Breast epithelium (tissue), 4 donors: ENCODE measurements at places on chromosomes 2 and 18. TPM values are rescaled to one million over a fixed set of nuclear protein-coding genes. Genes with fewer than 3 reads are reported as not detected.

Gene RAB6C
- 3.2 TPM for total RNA-seq

Gene KCNJ13
- not detected for total RNA-seq

Gene DNAJC5G
- not detected for total RNA-seq

Gene MTHFD2
- total RNA-seq, result 41.6 TPM

Gene PARD3B
- total RNA-seq, result 66.2 TPM

Gene DUSP2
- total RNA-seq, result 1.9 TPM

Gene CCDC88A
- 50.1 TPM for total RNA-seq

- no peaks in the 10 kb centered on the region for H3K36me3 ChIP-seq
- no peak overlapping the region for H3K27ac ChIP-seq
- H3K27me3 ChIP-seq, result no peaks in the 10 kb centered on the region
- DNase-seq, result no peak
Observed at GRCh38 chr2:12658310-12658945, 58.3 kb upstream of the TRIB2 start.

GRCh38 chr18:45312555-45313126, 302.6 kb upstream of the SLC14A2 start:
- no peaks in the 10 kb centered on the region for H3K4me1 ChIP-seq
- H3K27me3 ChIP-seq, result no peaks in the 10 kb centered on the region
- H3K27ac ChIP-seq, result no peak overlapping the region

DNA sequence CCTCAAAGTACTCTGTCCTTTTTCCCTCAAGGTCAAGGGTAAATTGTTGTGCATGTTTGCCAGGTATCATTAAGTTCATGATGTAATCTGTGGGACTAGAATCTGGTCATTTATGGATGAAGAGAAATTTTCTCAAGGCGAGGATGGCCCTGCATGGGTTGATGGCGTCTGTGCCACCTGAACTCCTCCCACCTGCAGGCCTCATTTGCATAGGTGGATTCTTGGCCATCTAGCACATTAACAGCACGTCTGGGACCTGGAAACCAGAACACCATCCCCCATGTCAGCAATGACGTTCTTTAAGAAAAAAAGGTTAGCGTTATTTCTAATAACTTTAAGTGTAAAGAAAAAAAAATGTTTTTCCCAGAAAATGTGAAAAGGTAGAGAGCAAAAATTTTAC, 145.8 kb downstream of the ESCO1 start:
- H3K36me3 ChIP-seq, result no peaks in the 10 kb centered on the region
- no peak for DNase-seq
- H3K27ac ChIP-seq, result no peak overlapping the region
- H3K27me3 ChIP-seq, result no peaks in the 10 kb centered on the region
- H3K4me3 ChIP-seq, result no peak overlapping the region

GRCh38 chr2:99861376-99861760, 281.0 kb downstream of the AFF3 start:
- H3K4me3 ChIP-seq, result no peak overlapping the region
- no peaks in the 10 kb centered on the region for H3K36me3 ChIP-seq
- H3K4me1 ChIP-seq, result no peaks in the 10 kb centered on the region
- DNase-seq, result no peak

- H3K4me3 ChIP-seq, result no peak overlapping the region
- H3K4me1 ChIP-seq, result no peaks in the 10 kb centered on the region
- no peaks in the 10 kb centered on the region for H3K36me3 ChIP-seq
- no peak for DNase-seq
Observed at GRCh38 chr2:152743002-152743401, 24.6 kb downstream of the ARL6IP6 start.

GRCh38 chr2:99545604-99546003, 55.8 kb upstream of the REV1 start:
- H3K36me3 ChIP-seq, result no peaks in the 10 kb centered on the region
- H3K4me1 ChIP-seq, result no peaks in the 10 kb centered on the region
- H3K27ac ChIP-seq, result no peak overlapping the region
- H3K4me3 ChIP-seq, result no peak overlapping the region
- no peak for DNase-seq

- no peak for DNase-seq
- H3K4me1 ChIP-seq, result no peaks in the 10 kb centered on the region
- H3K27ac ChIP-seq, result no peak overlapping the region
- no peaks in the 10 kb centered on the region for H3K27me3 ChIP-seq
- no peaks in the 10 kb centered on the region for H3K36me3 ChIP-seq
Observed at GRCh38 chr18:43078478-43079092, 36.9 kb downstream of the RIT2 start.

- H3K4me1 ChIP-seq, result peaks cover 5% of the 10 kb centered on the region
- no peak for DNase-seq
- H3K36me3 ChIP-seq, result no peaks in the 10 kb centered on the region
- H3K4me3 ChIP-seq, result no peak overlapping the region
- no peak overlapping the region for H3K27ac ChIP-seq
Observed at GRCh38 chr2:38498045-38498481, 104.7 kb downstream of the HNRNPLL start.

GRCh38 chr18:44818668-44819403, 138.1 kb downstream of the SETBP1 start:
- H3K36me3 ChIP-seq, result no peaks in the 10 kb centered on the region
- no peak for DNase-seq
- H3K4me1 ChIP-seq, result peaks cover 6% of the 10 kb centered on the region
- H3K4me3 ChIP-seq, result no peak overlapping the region

GRCh38 chr18:12371590-12371989, 5.4 kb downstream of the AFG3L2 start:
- DNase-seq, result no peak
- H3K36me3 ChIP-seq, result peaks cover 2% of the 10 kb centered on the region
- no peak overlapping the region for H3K27ac ChIP-seq
- peaks cover 4% of the 10 kb centered on the region for H3K4me1 ChIP-seq

GRCh38 chr18:499776-500631, 497 bp downstream of the COLEC12 start:
- H3K4me1 ChIP-seq, result no peaks in the 10 kb centered on the region
- peak overlapping the region; percentile 0 for H3K27ac ChIP-seq
- no peak for DNase-seq
- H3K4me3 ChIP-seq, result peak overlapping the region; percentile 71
- H3K36me3 ChIP-seq, result no peaks in the 10 kb centered on the region

DNA sequence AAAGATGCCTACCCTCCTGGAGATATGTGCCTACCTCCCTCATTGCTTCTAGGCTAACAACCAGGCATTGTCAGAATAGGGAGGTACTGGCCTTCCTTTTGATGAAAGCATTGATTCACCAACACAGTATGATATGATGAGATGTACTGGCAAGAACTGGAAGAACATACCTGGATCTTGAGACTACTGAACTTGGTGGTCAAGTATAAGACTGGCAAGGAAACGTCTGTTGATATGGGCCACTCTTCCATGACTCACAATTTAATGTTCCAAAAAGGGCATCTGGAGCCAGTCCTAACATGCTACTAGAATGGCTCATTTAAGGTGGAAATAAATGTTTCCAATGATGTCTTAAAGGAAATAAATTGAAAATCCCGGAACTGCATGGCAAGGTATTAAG, 18.1 kb downstream of the DTNB start:
- no peaks in the 10 kb centered on the region for H3K4me1 ChIP-seq
- H3K36me3 ChIP-seq, result no peaks in the 10 kb centered on the region
- H3K27me3 ChIP-seq, result no peaks in the 10 kb centered on the region
- no peak overlapping the region for H3K4me3 ChIP-seq

GRCh38 chr2:68912732-68913131, 40.0 kb downstream of the GKN2 start:
- H3K4me3 ChIP-seq, result no peak overlapping the region
- no peaks in the 10 kb centered on the region for H3K27me3 ChIP-seq
- no peak for DNase-seq
- no peak overlapping the region for H3K27ac ChIP-seq

DNA sequence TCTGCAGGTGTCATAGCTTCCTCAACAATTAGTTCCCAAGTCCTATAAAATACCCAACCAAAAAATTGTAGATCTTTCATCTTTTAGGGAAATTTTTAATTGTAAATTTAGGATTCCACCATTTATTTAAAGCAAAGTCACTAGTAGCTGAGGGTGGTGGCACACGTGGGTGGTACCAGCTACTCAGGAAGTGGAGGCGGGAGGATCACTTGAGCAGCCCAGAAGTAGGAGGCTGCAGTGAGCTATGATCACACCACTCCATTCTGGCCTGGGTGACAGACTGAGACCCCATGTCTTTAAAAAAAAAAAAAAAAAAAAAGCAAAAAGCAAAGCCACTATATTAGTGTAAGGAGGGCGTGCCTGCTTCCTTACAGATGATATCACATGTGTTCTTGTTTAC, 60.3 kb upstream of the GREB1L start:
- H3K36me3 ChIP-seq, result no peaks in the 10 kb centered on the region
- no peak overlapping the region for H3K27ac ChIP-seq
- H3K27me3 ChIP-seq, result no peaks in the 10 kb centered on the region
- H3K4me3 ChIP-seq, result no peak overlapping the region
- no peaks in the 10 kb centered on the region for H3K4me1 ChIP-seq
- no peak for DNase-seq

DNA sequence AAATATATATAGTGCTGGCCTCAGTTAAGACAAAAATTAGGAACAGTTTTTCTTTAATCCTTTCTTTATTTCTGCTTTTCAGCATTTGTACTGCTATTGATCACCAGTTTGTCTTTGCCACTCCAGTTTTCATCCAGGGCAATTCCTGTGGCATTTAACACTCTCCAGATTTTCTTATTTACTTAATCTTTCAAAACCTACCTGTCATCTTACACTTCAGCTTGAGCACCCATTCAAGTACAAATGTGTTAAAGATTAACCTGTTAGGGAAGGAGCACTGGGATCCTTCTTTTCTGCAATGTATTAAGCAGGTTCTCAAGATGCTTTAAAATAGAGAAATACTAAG, 101.8 kb upstream of the SCN1A start:
- no peak overlapping the region for H3K27ac ChIP-seq
- DNase-seq, result no peak
- H3K27me3 ChIP-seq, result no peaks in the 10 kb centered on the region
- H3K4me3 ChIP-seq, result no peak overlapping the region
- no peaks in the 10 kb centered on the region for H3K36me3 ChIP-seq

DNA sequence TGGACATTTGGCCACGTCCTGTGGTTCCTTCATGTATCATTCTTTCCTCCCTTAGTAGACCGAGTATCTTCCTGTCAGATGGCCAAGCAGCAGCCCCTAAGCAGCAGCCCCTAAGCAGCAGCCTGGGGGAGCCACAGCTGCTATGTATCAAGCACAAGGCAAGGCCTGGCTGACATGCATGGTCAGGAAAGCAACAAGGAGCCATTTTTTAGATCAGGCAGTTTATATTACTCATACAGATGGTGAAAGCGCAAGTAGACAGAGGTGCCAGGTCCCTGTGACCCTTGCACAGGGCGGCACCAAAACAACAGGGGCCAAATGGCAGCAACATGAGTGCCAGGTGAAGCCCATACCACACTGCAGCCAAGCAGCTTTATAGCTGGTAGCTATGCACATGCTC, 22.1 kb downstream of the CHCHD5 start:
- H3K4me1 ChIP-seq, result no peaks in the 10 kb centered on the region
- H3K4me3 ChIP-seq, result no peak overlapping the region
- no peak for DNase-seq
- H3K27me3 ChIP-seq, result no peaks in the 10 kb centered on the region
- no peak overlapping the region for H3K27ac ChIP-seq

- H3K4me3 ChIP-seq, result no peak overlapping the region
- H3K27me3 ChIP-seq, result no peaks in the 10 kb centered on the region
- peaks cover 19% of the 10 kb centered on the region for H3K4me1 ChIP-seq
- no peak overlapping the region for H3K27ac ChIP-seq
- peak; percentile 11 for DNase-seq
Observed at GRCh38 chr2:241007111-241007510, 8.7 kb downstream of the SNED1 start.

- no peaks in the 10 kb centered on the region for H3K4me1 ChIP-seq
- H3K27ac ChIP-seq, result no peak overlapping the region
- DNase-seq, result no peak
Observed at GRCh38 chr2:70049255-70049654, 38.0 kb upstream of the PCBP1 start.

DNA sequence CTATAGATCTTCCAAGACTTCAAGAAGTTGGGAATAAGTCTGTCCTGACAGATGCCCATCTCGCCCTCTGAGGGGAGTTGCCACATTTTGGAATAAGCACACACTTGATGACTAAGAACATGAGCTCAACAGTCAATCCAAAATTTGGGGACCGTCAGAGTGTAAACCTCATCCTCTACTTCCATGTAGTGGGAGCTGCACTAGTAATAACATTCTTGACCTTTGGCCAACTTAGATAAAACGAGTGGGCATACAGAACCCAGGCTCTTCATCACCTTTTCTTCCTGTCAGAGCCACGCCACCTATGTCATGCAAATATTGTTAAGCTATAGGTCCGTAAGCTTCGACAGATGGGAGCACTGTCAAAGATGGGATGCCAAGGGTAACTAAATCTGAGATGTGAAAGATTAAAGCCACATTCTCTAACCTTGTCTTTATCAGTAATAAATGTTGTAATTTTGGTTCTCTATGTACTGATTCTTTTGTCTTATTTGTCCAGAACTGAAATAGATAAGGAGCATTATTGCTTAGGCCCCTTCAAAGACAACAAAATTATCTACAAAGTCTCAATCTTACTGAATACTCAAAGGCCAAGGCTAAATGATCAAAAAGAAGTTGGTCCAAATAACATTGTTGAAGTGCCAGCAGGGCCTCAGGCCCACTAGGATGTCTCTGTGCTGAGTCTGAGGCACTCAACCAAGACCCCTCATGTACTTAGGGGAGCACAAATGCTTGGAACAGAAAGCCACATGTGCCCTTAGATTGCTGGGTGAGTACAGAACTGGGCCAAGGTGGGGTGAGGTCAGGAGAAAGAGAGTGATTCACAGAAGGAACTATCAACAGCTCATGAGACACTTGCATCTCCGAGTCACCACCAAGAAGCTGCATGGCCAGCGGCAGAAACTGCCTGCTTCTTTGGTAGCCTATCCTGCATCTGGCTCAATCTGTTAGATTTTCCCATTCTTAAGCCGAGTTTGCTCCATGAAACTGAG, 15.0 kb downstream of the CDH2 start:
- no peak overlapping the region for H3K27ac ChIP-seq
- H3K27me3 ChIP-seq, result no peaks in the 10 kb centered on the region
- no peak overlapping the region for H3K4me3 ChIP-seq
- DNase-seq, result no peak
- H3K4me1 ChIP-seq, result no peaks in the 10 kb centered on the region

DNA sequence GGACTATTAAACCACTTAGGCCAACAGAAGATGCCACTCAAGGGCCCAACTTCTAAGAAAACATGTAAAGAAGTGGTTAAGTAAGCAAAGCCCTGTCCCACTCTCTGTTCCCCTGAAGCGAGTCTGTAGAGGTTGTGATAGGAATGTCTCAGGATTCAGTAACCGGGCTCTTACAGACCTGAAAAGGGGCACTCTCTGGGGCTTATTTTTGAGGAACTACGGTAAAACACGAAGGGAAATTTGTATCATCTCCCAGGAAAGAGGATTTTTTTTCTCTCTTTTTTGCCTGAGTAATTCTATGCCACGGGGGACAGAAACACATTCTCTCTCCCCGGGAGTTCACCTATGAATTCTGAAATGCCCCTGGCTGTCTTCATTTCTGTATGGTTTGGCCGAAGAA, 77.4 kb downstream of the VIT start:
- H3K36me3 ChIP-seq, result no peaks in the 10 kb centered on the region
- DNase-seq, result no peak
- no peak overlapping the region for H3K27ac ChIP-seq

- peaks cover 4% of the 10 kb centered on the region for H3K4me1 ChIP-seq
- H3K36me3 ChIP-seq, result no peaks in the 10 kb centered on the region
- H3K27ac ChIP-seq, result no peak overlapping the region
- DNase-seq, result no peak
- H3K4me3 ChIP-seq, result no peak overlapping the region
Observed at GRCh38 chr2:15725101-15725781, 133.6 kb downstream of the DDX1 start.
